ENCODE measurements at places on chromosomes 1 and 21.

GRCh38 chr1:46277658-46278373 lies 25.6 kb downstream of the LRRC41 start:
- no peak for DNase-seq

DNA sequence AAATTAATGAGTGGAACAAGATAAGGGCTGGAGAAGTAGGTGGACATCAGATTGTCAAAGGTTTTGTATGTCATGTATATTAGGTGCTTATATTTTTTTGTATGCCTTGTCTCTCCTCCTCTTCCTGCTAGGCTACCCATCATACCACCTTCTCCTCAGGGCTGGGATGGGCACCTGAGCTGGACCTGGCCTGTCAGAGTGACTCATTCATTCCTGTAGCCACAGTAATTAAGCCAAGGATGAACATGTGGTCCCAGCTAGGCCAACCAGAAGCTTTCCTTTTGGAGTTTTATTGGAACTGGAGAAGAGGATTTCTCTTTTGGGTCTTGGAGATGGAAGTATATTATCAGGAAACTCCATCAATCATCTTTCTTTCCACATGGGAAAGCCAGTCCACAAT lies 21.2 kb downstream of the PTGS2 start:
- DNase-seq, result no peak

DNA sequence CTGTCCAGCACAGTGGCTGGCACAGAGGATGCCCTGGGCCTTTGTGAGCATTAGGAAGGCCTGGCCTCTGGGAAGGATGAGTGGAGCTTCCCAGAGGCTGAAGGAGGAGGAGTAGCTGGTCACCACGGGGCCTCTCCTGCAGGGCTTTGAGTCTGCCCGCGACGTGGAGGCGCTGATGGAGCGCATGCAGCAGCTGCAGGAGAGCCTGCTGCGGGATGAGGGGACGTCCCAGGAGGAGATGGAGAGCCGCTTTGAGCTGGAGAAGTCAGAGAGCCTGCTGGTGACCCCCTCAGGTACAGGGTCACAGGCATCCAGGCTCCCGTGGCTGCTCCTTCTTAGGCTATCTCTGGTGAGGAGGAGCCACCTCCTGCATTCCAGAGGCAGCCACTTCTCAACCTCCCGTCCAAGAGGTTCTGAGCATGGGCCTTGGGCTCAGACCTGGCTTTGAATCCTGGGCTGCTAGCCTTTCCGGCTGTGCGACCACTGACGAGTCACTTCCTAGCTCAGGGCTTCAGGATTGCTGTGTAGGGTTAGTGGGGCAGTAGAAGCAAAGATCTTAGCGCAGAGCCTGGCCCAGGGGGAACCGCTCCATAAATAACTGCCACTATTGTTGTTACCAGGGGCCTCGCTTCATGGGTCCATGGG lies 14.0 kb downstream of the SESN2 start:
- DNase-seq, result no peak

DNA sequence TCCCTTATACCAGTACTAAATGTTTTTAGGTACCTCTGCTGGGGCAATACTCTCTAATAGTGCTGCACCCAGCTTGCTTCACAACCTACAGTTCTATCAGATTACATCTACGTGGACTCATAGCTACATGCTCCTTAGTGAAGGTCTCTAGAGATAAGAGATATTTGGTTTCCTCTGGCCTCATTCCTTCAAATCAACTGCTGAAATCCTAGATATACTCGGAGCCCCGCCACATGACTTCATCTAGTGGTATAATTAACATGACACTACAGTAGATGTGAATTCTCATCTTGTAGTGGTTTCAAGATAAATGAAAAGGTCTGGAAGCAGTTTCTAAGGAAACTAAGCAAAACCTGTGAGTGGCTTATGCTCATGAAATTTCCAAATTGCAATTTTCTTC lies 115.4 kb downstream of the SMYD2 start:
- DNase-seq, result no peak

DNA sequence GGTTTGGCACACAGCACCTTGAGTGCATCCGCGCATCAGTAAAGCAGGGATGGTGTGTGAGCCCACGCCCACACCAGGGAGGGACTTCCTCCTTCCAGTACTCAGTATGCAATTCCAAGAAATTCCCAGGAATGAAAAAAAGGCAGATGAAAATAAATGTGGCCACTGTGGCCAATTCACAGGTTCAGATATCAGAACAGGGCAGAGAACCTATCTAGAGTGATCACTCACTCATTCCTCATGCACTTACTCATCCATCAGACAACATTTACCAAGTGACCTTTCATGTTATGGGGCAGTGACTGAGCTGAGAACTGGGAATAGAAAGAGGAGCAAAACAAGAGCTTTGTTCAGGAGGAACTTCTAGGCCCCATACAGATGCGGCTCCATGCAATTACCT lies 113.7 kb downstream of the ZSCAN20 start:
- DNase-seq, result no peak

DNA sequence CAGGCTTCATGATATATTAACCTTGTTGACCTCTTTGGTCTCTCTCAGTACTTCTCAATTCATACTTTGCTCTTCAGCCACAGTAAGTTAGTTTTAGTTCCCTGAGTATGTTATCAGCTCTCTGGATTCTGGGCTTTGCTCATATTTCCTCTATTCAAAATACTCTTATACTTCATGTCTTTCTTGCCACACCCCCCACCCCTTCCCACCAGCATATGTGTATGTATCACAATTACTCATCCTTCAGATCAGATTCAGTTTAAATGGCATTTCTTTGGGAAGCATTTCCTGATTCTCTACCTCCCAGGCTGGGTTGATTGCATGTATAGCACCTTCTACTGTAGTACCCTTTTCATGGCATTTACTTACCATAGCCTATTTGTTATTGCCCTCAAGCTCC lies 28.3 kb downstream of the SLC30A7 start:
- no peak for DNase-seq

DNA sequence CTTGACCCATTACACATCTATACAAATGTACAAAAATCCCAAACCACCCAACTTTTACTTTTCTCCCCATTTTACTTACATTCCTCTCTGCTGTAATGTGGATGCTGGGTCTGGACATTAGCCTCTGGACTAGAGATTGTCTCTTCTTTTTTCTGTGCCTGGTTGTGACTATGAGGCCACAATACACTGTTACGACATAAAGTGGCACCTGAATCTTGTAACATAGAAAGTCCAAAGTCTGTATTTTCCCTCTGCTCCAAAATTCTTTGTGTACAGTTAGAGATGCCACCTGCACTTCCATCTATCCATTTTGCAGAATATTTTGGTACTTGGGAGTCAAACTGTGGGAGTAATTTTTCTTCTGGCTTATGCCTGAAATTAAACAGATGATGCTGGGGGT lies 22.7 kb downstream of the C21orf91 start:
- DNase-seq, result no peak

DNA sequence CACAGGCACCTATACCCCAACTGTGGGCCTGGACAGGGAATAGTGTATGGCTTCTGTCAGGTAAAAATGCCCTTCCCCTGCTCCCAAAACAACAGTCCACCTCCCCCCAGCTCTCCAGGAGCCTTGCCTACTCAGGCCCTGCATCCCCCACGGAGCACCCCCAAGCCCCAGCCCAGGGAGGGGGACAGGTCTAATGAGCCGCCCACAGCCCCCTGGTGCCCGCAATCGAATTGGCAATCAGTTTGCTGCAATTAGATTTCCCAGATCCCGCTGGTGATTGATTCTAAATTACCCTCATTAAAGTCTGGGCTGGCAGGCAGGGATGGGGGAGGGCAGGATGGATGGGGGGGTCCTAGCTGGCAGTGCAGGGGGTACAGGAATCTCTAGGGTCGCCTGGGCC lies 8.1 kb downstream of the SDC3 start:
- no peak for DNase-seq

- DNase-seq, result no peak
Measured at GRCh38 chr1:206582971-206583706, 29.1 kb downstream of the EIF2D start.

- DNase-seq, result no peak
Measured at GRCh38 chr21:38244407-38244787, 12.4 kb upstream of the KCNJ15 start.

DNA sequence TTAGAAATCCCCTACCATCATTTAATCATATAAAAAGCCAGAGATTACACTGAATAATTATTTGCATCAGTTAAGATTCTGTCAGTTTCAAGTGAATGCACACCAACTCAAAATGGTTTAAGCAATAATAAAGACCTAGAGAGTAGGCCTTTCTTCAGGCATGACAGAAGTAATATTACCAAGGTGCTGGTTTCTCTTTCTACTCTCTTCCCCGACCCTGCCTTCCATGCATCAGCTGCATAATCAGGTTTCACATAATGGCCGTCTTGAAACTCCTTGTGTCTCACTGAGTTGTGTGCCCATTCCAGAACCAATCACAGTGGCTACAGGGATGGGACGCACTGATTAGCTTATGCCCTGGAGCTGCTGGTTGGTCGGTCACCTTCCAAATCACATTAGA lies 103.5 kb upstream of the SERTAD4 start:
- no peak for DNase-seq

DNA sequence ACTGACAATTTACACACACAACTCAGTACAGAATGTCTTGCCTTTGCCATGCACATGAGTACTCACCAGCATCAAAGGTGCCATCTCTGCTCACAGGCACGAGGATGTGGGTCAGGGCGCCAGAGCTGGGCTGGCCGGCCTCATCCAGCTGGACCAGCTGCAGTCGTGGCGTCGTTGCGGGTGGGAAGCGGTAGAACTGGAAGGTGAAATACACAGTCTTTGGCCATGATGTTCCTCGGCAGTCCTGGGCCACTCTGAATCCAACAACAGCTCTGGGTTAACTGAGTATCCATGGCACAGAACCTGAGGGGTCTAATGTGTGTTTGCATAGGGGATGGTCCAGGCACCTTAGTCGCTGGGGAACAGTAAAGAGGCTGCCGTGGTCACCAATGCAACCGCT lies 87.7 kb downstream of the NPHP4 start:
- no peak for DNase-seq

DNA sequence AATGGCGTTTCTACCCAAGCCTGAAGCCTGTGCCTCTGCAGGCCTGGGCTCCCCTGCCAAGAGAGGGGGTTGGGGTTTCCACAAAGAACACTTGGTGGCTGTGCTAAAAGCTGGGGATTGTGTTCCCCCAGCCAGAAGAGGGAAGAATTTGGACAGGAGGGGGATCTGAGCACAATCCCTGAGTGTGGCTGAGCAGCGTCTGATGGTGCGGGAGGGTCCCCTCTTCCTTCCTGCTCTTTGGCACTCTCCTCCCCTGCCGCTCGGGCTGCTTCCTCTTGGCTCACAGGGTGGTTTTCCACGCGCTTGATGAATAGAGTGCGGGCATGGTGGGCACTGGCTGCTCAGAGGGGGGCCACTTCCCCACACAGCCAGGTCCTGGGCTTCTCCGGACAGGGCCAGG lies 3.7 kb downstream of the GPR37L1 start:
- DNase-seq, result no peak

DNA sequence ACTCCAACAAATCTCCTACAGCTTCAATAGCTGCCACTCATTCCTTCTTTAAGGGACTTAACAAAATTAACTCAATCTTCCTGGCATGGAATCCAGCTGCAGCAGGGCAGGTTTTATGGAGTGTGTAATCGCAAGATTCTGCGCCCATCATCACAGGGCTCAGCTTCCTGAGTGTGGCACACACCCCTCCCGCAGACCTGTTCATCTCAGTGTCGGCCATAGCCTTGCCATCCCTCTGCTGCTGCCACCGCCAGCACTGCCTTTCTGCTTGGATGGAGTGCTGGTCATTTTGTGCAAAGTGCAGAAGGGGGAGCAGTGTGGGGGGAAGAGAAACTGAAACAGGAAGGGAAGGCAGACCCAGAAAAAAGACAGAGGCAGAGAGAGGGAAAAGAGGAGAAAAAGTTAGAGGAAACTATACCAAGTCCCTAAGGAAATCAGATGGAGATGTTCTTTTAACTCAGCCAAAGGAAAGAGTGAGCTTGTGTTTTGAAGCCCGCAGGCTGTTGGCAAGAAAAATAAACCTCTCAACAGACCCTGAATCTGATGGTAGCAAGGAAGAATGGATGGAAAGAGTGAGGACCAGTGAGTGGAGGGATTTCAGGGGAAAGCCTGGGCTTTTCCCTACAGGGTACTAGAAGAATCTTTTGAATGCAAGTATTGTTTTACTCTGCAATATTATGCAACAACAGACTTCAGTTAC lies 324.2 kb downstream of the SEC16B start:
- peak; percentile 61 for DNase-seq

DNA sequence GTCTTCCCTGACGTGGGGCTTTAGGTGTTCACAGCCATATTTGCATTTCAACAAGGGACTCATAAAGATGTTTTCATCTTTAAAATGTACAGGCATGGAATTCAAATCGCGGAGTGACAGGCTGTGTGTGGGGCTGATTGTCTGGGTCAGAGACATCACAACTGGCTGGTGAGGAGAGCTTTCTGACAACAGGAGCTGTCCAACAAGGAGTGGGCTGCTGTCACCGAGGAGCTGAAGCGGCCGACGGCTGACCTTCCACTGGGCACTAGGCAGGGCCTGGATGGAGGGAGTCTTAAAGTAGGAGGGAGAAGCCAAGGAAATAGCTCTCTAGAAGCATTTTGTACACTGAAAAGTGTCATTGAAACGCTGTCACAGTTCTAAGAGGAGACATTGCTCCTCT lies 30.5 kb upstream of the SCMH1 start:
- no peak for DNase-seq

DNA sequence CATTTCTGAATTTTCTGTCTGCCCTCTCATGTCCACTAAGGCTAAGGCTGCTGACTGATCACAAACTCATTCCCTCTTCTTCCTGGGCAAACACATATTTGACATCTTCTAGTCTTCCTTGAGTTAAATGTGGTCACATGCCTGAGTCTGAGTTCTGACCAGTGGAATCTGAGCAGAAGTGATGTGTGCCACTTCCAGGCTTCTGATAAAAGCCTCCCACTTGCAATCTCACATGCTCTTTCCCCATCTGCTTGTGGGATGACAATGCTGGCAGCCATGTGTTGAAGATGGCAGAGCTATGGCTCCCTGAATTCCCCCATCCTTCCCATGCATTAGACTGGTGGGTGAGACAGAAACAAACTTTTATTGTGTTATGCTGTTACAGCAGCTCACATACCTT lies 149.9 kb upstream of the ZNF648 start:
- peak; percentile 28 for DNase-seq

- no peak for DNase-seq
Measured at GRCh38 chr1:19014765-19015164, 58.3 kb upstream of the IFFO2 start.

DNA sequence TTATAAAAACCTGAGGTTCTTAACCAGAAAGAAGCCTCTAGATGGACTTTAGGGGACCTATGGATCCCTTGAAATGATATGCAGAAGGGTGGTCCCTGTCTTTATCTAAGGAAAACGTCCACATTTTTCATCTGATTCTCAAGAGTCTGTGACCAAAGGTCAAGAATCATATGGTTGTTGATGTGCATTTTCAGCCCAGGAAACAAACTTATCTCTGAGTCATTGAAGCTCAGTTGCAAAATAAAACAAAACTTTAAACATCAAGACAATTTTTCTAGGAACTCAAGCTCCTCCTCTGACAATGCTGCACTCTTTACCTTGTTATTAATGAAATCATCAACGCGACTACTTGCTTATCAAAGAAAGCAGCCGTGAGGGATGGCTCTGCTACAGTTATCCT lies 83.3 kb downstream of the TIAM1 start:
- DNase-seq, result no peak
